Gastroesophageal sphincter (tissue), 4 donors: ENCODE measurements at places on chromosomes 16 and 17. TPM values are rescaled to one million over a fixed set of nuclear protein-coding genes. Genes with fewer than 3 reads are reported as not detected.

TOM1L2 gene
- total RNA-seq = 83.3 TPM

HNF1B gene
- total RNA-seq = not detected

UBB gene
- 982 TPM for total RNA-seq

FGF11 gene
- 0.13 TPM for total RNA-seq

CCL8 gene
- total RNA-seq = 0.27 TPM

NPIPA3 gene
- 0.39 TPM for total RNA-seq

EME1 gene
- total RNA-seq = not detected

DNA sequence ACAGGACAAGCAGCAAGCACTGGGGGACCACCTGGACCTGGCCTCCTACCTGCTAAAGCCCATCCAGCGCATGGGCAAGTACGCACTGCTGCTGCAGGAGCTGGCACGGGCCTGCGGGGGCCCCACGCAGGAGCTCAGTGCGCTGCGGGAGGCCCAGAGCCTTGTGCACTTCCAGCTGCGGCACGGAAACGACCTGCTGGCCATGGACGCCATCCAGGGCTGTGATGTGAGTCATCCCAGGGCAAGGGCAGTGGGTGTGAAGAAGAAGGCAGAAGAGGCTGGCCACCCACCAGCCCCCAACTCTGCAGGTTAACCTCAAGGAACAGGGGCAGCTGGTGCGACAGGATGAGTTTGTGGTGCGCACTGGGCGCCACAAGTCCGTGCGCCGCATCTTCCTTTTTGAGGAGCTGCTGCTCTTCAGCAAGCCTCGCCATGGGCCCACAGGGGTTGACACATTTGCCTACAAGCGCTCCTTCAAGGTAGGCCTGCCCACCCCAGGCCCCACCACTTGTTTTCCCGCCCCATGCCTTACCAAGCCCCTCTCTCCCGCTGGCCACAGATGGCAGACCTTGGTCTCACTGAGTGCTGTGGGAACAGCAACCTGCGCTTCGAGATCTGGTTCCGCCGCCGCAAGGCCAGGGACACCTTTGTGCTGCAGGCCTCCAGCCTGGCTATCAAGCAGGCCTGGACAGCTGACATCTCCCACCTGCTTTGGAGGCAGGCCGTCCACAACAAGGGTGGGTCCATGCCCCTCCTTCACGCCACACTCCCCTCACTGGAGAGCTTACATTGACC lies 7.3 kb downstream of the PLEKHG4 start:
- ATAC-seq = no peak

DNA sequence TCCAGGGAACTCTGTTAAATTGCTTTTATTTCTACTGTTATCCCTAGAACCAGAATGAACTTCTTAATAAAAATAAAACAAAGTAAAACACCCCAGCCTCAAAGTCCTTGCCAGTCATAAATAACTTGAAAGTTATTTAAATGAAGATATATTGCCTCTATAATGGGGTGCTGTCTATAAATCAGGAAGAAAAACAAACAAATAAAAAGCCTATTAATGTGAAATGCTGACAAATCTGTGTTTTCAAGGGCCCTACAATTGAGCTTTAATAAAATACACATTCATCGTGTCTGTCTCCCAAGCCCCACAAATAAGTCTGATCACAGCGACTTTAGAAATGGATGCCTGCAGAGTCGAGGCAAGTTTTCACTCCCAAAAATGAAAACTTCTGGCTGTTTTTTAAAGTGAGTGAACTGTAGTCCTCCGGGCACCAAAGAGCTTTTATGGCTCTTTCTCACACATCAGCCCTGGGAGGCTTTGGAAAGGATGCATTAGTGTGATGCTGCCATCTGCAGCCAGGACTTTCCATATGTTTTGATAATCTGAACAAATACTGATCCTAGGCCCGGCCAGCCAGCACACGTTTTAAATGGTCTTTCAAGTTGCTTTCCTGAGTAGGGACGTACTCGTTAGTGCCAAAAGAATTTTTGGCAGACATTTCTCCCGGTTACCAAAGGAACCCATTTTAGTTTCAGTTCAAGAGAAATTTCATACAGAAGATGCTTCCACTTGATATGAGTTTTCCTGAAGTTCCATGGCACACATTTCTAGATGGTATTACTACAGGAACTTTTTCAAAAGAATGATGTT lies 16.3 kb downstream of the NACA2 start:
- ATAC-seq = no peak

DNA sequence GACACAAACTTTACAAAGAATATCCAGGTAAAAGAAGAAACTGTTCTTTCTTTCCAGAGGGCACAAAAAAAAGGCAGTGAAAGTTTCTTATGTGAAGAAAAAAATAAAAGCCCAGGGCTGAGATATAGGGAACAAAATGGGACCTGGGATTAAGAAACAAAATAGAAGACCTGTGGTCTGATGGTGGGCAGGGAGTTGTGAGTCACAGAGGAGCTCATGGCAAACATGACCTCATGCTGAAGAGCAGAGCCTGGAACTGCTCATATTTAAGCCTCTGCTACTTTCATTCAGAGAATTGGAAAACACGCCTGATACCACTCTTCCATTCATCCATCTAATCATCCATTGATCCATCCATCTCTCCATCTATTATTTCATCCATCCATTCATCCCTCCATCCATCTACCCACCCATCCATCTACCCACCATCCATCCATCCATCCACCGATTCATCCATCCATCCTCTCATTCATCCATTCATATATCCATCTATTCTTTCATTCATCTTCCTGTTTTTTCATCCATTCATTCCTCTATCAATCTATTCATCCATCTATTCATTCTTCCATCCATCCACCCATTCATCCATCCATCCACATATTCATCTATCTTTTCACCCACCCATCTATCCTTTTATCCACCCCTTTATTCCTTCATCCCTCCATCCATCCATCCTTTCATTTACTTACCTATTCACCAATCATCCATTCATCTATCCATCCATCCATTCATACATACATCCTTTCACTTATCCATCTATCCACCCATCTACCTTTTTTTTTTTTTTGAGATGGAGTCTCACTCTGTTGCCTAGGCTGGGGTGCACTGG lies 30.0 kb downstream of the WFDC1 start:
- no peak for ATAC-seq

GRCh38 chr16:66324815-66325515 lies 41.5 kb upstream of the CDH5 start:
- no peak for ATAC-seq

- no peak for ATAC-seq
These were observed 512 bp upstream of the ADAMTS18 start for GRCh38 chr16:77435272-77435820.

DNA sequence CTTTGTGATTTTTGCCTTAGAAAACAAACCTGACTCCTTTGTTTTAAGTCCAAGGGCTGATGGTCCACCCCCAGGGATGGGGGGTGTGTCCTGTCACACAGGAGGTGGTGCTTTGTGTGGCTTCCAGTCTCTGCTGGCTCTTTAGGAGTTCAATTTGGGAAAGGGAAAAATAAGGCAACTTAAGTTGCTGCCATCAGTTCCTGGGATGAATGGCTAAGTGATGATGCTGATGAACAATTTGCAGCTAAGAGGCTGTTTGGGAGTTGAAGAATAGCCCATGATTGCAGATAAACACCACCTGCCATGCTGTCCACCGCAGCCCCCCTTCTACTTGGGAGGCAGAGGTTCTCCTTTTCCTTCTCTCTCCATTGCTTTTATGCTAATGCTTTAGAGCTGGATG lies 40.2 kb downstream of the ARL4D start:
- ATAC-seq = peak; percentile 39

DNA sequence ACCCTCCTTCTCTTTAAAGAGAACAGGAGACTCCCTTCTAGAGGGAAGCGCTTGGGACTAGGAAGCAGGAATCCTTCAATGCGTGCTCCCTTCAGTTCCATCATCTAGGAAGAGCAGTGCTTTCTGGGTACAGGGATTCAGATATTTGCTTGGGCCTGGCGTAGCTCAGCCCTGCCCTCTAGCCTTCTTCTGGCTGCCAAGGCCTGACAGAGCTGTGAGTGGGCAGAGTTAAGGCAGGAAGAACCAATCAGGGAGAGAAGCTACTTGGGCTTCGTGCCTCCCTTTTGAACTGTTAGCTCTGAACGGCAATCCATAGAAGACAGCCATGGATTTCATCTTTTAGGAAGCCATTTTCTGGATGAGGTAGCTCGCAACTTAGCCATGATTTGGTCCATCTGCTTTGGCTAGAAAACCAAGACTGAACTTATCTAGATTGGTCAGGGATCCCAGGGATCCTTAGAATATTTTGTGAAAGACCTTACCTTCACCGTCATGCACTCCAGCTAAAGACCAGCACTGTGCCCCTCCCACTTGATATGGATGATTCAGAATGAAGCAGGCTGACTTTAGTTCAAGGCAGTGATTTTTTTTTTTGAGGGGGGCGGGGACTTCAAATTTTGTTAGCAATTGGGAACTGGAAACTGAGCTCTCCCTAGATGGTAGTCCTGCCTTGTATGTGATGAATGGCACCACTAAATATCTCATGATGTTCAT lies 2.5 kb upstream of the CORO6 start:
- ATAC-seq = no peak

- ATAC-seq = no peak
These were observed 33.4 kb upstream of the SLC38A10 start for GRCh38 chr17:81328489-81328888.

GRCh38 chr16:77514500-77515220 lies 79.8 kb upstream of the ADAMTS18 start:
- no peak for ATAC-seq

- no peak for ATAC-seq
These were observed 37.8 kb upstream of the MYOCD start for GRCh38 chr17:12627781-12628451.

DNA sequence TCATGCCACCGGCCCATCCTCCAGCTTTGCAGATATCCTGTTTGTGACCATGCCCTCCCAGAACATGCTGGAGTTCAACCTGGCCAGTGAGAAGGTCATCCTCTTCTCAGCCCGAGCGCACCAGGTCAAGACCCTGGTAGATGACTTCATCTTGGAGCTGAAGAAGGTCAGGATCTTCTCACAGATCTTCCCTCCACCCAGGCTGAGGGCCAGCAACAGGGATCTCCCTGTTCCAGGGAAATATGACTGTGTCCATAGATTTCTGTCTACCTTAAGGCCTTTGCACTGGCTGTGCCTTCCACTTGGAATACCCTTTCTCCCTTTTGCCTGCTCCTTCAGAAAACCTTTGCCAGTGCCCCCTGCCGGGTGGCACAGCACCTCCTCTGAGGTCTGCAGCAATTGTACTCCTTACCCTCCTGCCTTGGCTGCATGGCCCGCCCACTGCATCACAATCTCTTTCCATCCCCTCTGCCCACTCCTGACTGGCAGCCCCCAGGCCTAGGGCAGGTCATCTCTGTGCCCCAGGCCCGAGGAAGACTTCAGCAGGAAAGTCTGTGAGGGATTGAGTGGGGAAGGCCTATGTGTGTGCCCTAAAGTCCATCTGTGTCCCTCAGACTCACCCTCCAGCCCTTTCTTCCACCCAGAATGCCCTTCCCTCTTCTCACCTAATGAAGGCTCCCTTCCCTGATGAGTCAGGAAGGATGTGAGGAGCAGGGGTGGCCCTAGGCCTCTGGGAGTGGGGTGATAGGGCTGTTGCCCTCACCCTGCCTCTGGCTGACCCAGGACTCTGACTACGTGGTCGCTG lies 27.3 kb upstream of the ALKBH5 start:
- ATAC-seq = no peak

- ATAC-seq = no peak
These were observed 77.6 kb downstream of the CCDC182 start for GRCh38 chr17:57667461-57667923.

DNA sequence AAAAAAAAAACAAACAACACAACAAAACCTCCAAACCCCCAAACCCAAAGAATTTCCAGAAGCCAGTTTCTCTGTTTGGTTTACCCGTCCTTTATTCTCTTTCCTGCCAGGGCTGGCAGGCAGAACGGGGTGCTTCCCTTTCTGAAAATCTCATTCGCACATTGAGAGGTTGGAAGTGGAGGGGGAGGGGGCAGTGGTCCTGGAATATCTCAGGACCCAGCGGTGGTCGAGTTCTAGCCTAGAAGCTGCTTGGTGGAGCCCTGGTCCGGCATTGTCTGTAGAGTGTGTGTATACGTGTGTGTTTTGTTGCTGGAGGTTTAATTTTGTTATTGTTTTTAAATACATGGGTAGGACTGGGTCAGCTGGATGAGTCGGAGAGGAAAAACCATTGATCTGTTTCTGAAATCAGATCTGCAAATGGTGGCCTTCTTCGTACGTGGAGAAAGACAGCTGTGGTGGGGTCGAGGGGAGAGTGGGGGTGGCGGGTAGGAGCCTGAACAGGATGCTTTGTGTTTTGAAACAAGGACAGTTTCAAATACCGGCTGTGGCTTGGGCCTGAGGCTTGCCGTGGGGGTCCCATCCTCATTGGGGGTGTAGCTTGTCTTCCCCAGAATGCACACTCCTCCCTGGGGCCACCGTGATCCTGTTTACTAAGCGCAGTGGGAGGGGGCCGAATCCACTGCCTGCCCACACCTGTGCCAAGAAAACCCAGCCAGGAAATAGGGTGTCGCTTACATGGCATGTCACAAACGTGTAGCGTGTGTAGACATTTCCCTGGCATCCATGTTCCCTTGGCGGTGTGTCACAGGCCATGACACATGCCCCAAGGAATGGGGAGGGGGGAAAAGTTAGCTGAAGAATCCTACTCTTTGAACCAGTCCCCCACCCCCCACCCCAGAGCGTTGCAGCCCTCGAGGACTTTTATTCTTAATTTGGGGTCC lies 1.6 kb downstream of the CMIP start:
- ATAC-seq = no peak

GRCh38 chr16:85612191-85612800 lies 826 bp upstream of the GSE1 start:
- ATAC-seq = peak; percentile 59

DNA sequence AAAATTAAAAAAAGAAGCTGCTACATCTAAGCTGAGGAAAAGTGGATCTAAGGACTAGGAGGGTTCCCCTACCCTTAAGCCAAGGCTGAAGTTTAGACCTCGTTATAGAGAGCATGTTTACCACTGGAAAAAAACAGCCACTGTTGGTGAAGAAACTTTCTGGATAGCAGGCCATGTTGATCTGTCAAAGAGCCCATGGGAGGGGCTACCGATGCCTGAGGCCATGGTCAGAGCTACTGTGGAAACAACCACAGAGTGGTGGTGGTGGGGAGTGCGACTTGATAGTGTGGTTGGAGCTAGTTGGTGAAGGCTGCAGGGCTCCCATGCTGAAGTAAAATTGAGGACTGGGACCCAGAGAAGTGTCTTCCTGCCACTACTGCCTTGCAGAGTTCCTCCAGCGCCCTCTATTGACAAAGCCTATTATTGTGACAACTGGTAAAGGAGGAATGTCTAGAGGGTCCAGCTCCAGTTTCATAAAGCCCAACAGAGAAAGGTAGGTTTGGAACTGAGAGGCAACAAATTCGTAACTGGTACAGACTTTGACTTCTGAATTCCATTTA lies 12.7 kb upstream of the FAM20A start:
- ATAC-seq = peak; percentile 57

- no peak for ATAC-seq
These were observed 6.5 kb downstream of the GLIS2 start for GRCh38 chr16:4322121-4323052.

GRCh38 chr17:66920950-66921349 lies 43.6 kb upstream of the CACNG4 start:
- no peak for ATAC-seq

DNA sequence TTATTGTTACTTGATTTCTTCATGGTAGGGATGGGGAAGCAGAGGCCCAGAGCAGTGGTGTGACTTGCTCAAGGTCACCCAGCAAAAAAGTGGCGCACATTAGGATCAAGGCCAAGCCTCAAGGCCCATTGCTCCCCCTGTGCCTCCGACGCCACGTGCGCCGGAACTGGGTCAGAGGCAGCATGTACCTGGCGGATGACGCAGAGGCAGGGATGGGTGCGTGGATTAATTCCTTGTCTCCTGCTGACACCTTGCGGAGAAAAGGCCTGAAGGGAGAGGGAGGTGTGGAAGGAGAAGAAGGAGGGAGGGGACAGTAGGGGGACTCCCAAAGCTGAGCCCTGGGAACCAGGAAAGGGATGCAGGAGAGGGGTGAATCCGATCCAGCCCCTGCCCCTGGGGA lies 18.5 kb downstream of the SBK1 start:
- ATAC-seq = no peak
